GM03348 (cell line): ENCODE measurements at places on chromosomes 7 and 10.
A peak's percentile ranks its signal among the peaks of the same experiment; 100 is the strongest.

- DNase-seq, result peak; percentile 3
Observed at GRCh38 chr10:43198682-43199005, 60.4 kb downstream of the CSGALNACT2 start.

DNA sequence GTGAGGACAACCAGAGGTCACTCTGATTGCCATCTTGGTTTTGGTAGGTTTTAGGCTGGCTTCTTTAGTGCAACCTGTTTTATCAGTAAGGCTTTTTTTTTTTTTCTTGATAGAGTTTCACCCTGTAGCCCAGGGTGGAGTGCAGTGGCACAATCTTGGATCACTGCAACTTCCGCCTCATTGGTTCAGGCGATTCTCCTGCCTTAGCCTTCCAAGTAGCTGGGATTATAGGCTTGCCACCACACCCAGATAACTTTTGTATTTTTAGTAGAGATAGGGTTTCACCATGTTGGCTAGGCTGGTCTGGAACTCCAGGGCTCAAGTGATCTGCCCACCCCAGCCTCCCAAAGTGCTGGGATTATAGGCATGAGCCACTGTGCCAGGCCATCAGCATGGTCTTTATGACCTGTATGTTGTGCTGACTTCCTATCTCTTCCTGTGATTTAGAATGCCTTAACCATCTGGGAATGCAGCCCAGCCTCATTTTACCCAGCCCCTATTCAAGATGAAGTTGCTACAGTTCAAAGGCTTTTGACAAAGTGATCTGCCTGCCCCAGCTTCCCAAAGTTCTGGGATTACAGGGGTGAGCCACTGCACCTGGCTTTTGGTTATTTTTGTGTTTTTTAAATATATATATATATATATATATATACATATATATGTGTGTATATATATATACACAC, 7.0 kb upstream of the ZNF425 start:
- no peak for DNase-seq

- no peak for DNase-seq
Observed at GRCh38 chr10:73126343-73126742, 16.1 kb downstream of the NUDT13 start.

- peak; percentile 50 for DNase-seq
Observed at GRCh38 chr7:131921016-131921415, 364.6 kb upstream of the PODXL start.
